ENCODE measurements at places on chromosomes 13 and 19.

- no peak for DNase-seq
These were observed 22.3 kb downstream of the KCTD4 start for GRCh38 chr13:45178349-45179162.

DNA sequence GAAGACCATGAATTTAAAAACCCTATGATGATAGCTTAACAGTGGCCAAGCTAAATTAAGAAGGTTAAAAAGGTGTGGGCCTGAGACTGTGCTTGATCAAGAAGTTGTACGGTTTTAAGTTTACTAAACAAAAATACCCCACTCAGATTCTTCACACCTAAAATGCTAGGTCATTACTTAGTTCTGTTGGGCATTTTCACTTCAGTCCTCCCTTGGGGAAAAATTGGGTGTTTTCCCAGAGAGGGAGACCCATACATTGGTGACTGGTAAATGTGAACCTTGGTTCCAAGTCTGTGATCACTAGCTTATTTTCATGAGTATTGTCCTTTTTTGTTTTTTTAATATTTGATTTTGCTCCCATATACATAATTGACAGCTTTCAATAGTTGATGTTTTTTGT lies 44.4 kb downstream of the MTUS2 start:
- no peak for DNase-seq

DNA sequence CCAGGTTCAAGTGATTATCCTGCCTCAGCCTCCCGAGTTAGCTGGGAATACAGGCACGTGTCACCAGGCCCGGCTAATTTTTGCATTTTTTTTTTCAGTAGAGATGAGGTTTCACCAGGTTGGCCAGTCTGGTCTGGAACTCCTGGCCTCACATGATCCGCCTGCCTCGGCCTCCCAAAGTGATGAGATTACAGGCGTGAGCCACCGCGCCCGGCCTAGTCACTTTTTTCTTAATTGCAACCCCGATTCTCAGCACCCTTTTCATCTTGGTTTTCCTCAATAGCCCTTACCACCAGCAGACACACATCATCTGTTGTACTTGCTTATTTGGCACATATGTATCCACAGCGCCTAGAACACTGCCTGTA lies 550 bp upstream of the GPI start:
- no peak for DNase-seq

GRCh38 chr19:46967578-46968032 lies 52.0 kb upstream of the NPAS1 start:
- no peak for DNase-seq

DNA sequence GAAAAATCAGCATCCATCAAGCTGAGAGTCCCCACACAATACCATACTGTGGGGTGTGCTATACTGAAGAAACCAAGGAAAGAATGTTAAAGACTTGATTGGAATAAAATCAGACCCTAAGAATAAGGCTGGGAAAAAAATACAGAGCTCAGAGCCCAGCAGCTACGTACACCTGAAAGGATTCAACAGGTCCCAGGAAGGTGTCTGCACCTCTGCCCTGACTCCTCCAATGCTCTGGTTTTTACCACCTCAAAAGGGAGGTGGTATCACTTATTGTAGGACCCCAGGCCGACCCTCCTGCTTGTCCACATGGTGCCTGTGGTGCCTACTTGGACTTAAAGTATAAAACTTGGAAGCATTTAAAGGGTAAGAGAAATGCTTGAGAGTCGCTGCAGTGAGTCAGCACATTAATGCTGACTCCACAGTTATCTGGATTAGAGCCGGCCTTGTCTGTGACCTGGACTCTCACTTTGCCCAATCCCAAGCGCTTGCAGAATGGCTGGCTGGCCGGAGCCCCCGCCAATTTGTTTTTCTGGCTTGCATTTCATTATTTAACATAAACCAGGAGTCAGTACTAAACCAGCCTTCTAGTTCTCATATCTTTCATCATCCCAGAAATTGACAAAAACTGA lies 110.1 kb downstream of the FGF14 start:
- no peak for DNase-seq

DNA sequence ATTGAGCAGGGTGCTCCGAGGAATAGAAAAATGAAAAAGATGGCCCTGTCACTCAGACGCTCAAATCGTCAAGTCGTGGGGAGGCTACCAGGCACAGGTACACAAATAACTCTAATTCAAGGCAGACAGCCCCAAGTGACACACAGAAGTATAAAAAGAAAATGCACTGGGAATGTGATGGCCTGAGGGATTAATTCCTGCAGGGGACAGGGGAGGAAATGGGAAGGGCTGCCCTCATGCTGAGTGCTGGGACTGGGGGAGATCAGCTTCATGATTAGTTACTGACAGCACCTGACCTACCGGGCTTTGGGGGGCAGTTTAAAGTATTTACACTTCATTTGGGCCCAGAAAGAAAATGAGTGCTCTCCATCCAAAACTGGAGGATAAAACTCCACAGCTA lies 20.9 kb upstream of the UBE2L5 start:
- no peak for DNase-seq

DNA sequence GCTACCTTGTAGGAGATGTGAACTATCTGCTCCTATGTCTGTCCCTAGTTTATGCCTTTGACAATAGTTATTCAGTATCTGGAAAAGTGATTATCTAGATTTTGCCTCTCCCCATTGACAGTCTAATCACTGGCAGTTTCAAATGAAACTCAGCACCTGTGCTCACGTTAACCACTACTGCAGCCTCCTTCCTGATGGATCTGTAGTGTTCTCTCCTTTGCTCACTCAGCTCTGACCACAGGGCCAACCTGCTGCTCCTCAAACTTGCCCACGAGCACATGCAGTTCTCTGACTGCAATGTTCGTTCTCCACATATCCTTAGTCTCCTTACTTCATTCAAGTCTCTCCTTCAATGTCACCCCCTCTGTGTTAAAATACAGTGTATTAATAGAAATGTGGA lies 230.1 kb downstream of the NHLRC3 start:
- no peak for DNase-seq

- no peak for DNase-seq
These were observed 15.4 kb upstream of the IRGC start for GRCh38 chr19:43700395-43701000.

DNA sequence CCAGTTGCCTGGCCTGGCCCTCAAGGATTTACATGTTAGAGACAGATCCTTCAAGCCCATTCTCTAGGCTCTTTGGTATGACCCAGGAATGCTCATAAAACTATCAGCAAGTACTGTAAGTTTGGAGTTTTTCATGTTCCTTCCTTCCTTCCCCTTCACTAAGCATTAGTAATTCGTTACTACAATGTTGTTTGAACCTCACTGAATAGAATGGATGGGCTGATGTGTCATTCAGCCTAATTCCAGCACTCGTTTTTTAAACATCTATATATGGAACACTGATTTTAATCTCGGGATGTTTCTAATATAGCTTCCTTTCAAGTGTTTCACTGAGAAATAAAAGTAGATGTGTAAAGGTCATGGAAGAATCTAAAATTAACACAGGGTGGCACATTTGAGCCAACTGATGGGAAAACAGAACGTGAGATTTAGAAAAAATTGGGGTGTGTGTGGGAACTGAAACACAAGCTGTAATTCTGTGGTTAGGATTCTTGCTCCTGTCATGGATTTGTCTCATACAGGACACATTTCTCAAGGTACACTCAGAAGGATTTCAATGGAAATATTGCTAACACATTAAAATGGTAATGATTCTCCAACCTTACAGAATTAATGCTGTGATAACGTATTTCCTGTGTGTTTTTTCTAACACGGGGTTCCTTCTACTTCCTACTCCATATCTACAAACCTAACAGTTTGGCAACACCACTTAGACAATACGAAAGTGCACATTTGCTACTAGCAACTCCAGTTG lies 93.4 kb downstream of the FLT1 start:
- DNase-seq = no peak

DNA sequence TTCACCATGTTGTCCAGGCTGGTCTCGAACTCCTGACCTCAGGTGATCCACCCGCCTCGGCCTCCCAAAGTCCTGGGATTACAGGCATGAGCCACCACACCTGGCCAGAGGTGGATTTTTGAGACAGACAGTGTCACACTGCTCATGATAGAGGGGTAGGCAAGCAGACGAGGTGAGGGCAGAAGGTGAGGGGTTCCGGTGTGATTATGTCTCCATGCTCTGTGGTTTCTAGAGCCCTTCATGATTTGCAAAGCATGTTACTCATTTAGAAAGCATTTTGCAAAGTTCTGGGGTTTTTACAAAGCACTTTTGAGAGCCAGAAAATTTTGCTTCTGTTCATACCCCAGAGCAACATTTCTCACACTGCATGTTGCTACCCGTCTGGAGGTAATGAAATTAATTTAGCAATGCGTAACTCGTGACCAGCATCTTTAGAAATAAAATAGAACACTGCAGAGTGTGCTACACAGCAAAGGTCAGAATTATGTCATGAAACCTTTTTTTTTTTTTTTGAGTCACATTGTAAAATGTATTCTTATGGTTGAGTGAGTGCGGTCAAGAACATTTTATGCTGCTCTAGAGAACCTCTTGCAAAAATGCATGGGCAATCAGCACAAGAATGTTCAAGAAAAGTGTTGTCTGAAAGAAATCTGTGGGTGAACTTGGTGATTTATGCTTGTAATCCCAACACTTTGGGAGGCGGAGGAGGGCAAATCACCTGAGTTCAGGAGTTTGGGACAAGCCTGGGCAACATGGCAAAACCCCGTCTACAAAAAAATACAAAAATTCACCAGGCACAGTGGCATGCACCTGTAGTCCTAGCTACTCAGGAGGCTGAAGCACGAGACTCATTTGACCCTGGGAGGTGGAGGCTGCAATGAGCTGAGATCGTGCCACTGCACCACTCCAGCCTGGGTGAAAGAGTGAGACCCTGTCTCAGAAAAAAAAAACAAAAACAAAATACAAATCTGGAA lies 58.0 kb downstream of the MAP4K1 start:
- no peak for DNase-seq

- DNase-seq = no peak
These were observed 442 bp downstream of the RAB8A start for GRCh38 chr19:16111909-16112752.

DNA sequence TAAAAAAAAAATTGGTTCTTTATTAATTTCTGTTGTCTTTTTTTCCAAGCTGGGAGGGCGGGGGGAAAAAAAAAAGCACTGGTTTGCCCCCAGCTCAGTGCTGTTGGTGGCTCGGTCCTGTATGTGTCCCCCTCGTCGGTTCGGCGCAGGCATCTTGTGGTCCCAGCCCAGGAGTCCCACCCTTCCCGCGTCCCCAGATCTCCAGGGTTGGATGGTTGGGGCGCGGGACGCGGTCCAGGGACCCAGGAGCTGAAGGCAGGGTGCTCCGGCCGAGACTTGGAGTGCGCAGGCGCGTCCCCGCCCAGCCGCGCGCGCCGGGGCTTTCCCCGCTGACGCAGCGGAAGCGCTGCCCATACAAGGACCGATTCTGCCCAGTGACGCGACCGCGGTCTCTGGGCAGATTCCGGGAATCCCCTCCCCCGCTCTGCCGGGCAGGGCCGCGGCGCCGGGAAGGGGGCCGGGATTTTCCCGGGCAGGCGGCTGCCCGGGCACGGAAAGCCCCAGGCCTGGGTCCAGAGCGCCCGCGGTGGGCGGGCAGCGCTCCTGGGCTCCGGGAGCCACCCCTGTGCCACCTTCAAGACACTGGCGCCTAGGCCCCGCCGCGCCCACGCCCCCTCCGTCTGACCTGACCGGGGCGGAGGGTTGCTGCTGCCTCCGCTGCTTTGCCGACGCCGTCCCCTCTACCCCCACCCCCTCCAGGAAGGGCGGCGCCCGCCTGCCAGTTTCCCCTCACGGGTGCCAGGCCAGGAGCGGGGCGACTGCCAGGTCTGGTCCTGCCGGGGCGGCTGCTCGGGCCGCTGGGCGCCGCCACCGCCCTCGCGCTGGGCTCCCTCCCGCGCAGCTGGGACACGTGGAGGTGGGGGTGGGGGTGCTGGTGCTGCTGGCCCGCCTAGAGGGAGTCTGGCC lies 2.3 kb downstream of the JUNB start:
- peak; percentile 40 for DNase-seq

DNA sequence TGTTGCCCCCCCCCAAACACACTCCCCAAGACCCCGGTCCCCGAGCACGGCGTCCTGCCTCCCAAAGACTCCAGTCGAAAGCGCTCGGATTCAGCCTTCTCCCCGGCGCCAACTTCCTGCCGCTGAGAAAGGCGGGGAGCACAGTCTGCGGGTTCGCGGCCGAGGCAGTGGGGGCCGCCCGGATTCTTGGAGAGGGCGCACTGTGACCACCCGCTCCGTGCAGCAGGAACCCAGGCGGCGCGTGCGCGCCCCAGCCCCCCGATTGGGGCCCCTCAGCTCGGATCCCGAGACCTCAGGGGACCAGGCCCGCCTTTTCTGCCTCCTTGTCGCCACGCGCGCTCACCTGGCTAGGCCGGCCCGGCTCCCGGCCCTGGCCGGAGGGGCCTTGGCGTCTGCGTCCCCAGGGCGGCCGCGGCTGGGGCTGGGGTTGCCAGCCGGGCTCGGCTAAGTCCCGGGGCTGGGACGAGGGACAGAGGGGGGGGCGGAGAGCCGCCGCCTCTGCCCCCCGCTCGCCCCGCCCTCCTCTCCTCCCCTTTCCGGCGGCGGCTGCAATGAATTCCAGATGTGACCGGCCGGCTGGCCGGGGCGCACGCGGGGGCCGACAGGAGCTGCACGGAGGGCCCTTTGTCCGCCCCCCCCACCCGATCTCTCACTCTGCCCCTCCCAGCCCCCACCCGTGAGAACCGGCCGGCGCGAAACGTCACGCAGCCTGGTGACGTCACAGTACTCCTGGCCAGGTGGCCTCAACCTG lies at the start of gene S1PR2:
Gene S1PR2 (minus strand): TSS at position 471 of the 751 bp plus-strand sequence. CDS start 6,426 bp downstream, outside the sequence.
- peak; percentile 43 for DNase-seq

DNA sequence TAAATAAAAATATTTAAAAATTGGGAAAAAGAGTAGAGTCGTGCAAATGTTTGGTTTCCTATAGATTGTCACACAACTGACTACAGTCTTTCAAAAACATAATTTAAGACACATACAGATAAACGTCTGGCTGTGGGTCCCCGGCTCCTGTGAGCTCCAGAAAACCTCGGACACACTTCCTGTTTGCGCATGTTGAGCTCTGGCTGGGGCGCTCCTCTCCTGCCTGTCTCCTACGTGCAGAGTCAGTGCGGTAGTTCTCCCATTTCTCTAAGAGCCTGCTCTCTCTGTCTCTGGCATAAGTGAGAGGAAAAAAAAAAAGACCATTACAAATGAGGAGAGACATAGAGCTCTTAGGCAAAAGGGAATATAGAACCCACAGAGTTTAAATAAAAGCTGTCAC lies 128.2 kb upstream of the OBI1 start:
- peak; percentile 50 for DNase-seq

GRCh38 chr19:38375748-38376147 lies 1.4 kb downstream of the PSMD8 start:
- DNase-seq = no peak

DNA sequence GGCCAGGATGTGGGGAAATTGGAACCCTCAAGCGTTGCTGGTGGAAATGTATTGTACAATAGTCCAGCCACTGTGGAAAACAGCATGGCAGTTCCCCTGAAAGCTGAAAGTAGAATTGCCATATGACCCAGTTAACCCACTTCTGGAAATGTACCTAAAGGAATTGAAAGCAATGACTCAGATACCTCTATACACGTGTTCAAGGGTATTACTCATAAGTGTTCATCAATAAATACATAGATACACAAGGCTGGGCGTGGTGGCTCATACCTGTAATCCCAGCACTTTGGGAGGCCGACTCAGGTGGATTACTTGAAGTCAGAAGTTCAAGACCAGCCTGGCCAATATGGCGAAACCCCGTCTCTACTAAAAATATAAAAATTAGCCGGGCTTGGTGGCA lies 71.9 kb upstream of the IRS2 start:
- DNase-seq = no peak

Data from NCI-H748 treated with DMSO at 0.1 percent for 48 hours (cell line).